ENCODE measurements at places on chromosomes 16 and 17.

DNA sequence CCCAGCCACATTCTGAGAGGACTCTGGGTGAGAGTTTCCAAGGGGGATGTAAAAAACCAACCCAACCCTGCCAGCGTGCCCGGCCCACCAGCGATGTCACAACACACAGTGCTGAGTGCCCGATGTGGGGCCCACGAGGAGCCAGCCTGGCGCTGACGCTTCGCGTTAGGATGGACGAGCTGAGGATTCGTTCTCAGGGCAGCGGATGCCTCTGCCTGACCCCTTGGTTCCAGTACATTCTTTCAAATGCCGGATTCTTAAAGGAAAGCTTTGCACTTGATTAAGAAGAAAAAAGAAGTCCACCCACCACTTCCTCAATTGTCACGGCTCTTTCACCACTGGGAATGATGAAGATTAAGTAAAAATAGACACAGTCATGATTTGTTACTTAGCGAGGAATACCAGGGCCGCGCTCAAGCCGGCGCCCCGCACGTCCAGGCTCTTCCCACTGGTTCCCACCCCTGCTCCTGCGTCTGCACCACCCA lies 79.4 kb downstream of the IRF8 start:
- no peak for DNase-seq

- no peak for DNase-seq
Observed at GRCh38 chr17:69828087-69828486, 246.9 kb upstream of the KCNJ16 start.

GRCh38 chr17:78780335-78780734 lies 1.7 kb downstream of the CYTH1 start:
- DNase-seq = no peak

DNA sequence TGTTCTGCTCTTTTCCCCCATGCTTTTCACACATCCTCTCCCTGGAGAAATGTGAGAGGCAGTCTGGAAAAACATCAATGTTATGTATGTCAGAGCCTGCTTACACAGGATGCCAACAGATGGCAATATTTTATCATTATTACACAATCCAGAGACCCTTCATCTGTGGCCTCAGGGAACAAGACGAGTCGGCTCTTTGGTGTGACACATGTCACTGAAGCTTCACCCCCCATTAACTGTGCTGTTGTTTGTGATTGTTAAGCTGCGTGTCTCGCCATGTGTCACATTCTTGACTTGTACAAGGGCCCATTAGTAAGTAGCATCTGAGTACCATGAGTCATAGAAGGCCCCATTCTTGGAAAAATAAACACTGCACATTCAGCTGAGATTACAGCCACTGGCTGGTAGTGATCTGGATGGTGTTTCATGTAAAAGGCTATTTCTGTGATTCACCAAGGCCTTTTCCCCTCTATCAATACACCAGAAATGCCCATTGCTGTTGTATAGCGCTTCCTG lies 682.1 kb upstream of the SOX9 start:
- no peak for DNase-seq

DNA sequence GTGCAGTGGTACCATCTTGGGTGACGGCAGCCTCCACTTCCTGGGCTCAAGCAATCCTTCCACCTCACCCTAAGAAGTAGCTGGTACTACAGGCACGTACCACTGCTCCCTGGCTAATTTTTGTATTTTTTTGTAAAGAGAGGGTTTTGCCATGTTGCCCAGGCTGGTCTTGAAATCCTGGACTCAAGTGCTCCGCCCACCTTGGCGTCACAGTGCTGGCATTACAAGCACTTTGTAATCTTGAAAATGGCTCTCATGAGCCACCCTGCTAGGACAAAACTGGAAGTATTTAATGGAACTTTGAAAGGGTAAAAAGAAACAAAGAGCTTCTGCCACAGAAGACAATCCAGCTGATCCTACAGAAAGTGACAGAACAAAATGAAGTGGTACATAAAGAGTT lies 9.2 kb downstream of the SUMO2 start:
- no peak for DNase-seq

DNA sequence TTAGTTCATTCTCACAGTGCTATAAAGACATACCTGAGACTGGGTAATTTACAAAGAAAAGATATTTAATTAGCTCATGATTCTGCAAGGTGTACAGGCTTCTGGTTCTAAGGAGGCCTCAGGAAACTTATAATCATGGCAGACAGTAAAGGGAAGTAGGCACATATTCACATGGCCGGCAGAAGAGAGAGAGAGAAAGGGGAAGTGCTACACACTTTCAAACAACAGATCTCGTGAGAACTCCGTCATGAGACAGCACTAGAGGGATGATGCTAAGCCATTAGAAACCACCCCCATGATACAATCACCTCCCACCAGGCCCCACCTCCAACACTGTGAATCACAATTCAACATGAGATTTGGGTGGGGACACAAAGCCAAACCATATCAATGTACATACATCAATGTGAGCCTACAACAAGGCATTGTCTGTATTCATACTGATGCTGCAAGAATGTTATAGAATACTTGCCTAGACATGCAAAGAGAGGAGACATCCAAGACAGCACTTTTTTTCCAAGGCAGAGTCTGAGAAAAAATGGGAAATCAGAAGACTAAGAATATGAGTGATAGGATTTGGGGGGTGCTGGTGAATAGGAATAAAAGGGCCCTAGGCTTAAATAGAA lies 114.8 kb upstream of the XYLT1 start:
- no peak for DNase-seq

GRCh38 chr17:17355426-17355825 lies 52.3 kb downstream of the NT5M start:
- no peak for DNase-seq

DNA sequence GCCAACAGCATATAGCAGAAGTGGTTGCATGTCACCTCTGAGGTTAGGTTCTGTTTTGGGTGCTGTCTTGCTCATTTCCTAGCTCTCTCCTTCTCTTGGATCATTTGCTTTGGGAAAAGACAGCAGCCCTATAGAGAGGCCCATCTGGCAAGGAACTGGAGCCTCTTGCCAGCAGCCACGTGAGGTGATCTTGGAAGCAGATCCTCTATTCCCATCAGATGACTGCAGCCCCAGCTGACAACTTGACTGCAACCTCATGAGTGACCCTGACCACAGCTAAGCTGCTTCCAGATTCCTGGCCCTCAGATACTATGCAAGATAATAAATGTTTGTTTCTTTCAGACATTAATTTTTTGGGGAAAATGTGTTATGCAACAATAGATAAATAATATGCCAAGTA lies 213.3 kb upstream of the HS3ST4 start:
- DNase-seq = no peak
